ENCODE measurements at places on chromosomes 1 and 21.

DNA sequence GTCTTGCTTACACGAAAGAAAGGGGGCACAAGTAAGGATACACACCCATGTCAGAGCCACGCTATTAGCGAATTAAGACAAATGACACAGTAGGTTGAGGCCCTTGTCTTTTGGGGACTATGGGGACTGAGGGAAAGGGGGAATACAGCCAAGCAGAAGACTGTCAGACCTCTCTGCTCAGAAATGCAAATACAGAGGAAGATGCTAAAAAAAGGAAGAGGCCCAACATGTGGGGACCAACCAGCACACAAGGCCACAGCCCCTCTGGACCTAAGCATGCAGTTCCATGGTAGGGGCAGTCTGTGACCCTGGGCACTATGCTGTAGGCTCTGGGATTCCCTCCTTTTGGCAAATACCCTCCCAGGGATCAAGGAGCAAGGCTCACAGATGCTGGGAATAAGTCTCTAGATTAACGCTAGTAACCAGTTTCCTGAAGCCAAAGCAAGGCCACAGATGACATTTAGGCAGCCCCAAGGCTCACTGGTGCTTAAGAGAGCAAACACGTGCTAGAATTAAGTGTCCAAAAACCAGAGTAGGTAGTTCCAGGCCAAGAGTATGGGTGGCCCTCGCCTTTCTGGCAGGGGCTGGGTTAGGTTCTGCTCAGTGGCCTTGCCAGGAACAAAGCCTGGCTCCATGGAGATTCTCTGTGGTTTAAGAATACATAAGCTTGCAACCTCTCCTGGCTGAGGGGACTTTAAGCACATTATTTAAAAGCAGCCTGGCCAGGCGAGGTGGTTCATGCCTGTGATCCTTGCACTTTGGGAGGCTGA lies 38.2 kb downstream of the RABIF start:
- H3K27me3 ChIP-seq = no peaks in the 10 kb centered on the region
- peaks cover 7% of the 10 kb centered on the region for H3K4me1 ChIP-seq
- DNase-seq = no peak
- peak overlapping the region; percentile 59 for H3K27ac ChIP-seq
- H3K36me3 ChIP-seq = no peaks in the 10 kb centered on the region
- no peak overlapping the region for H3K4me3 ChIP-seq

DNA sequence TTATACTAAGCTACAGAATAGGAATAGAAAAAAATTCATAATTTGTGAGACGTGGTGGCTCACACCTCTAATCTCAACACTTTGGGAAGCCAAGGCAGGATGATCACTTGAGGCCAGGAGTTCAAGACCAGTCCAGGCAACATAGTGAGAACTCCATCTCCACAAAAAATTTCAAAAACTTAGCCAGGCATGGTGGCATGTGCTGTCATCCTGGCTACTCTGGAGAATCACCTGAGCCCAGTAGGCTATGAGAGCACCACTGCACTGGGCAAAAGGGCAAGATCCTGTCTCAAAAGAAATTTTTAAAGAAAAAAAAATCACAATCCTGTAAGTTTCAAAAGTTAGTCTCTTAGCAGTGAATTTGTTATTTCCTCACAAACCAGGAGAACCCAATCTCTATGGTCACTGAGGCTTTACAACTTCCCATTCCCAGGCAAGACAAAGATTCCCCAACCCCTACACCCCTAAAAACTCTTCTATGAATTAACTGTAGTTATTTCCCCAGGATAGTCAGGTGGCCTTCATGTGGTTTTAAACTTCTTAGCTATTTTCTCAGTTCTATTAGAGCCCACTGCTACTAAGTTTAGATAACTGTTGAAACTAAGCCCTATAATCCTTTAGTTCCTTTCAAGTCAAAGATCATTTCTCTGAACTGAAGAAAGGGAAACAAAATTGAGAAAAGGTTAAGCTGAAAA lies 74.5 kb downstream of the FOXJ3 start:
- peaks cover 46% of the 10 kb centered on the region for H3K4me1 ChIP-seq
- H3K4me3 ChIP-seq = no peak overlapping the region
- H3K36me3 ChIP-seq = peaks cover 25% of the 10 kb centered on the region
- no peak for DNase-seq

GRCh38 chr1:180562640-180563025 lies 3.9 kb downstream of the OVAAL start:
- no peaks in the 10 kb centered on the region for H3K36me3 ChIP-seq
- H3K27ac ChIP-seq = peak overlapping the region; percentile 68
- no peaks in the 10 kb centered on the region for H3K4me1 ChIP-seq
- no peak for DNase-seq
- peaks cover 18% of the 10 kb centered on the region for H3K27me3 ChIP-seq

DNA sequence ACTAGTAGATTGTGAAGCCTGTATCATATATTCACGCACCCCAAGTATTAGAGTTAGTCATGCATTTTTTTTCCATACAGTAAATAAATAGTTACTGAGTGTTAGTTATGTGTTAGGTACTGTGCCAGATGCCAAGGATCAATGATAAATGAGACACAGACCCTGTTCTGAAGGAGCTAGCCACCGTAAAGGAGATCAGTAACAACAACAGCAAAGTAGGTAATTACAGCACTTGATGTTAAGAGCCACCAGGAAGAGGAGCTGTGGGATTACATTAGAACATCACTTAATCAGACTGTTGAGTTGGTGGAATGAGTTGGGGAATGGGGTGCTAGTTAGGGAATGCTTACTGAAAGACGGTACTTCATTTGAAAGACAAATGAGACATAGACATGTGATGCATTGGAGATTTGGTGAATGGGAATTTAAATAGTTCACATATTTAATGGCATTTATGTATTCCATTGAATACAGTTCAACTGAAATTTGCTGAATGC lies 21.0 kb downstream of the PRKAA2 start:
- peaks cover 25% of the 10 kb centered on the region for H3K27me3 ChIP-seq
- no peaks in the 10 kb centered on the region for H3K4me1 ChIP-seq
- no peak overlapping the region for H3K27ac ChIP-seq
- H3K36me3 ChIP-seq = no peaks in the 10 kb centered on the region

DNA sequence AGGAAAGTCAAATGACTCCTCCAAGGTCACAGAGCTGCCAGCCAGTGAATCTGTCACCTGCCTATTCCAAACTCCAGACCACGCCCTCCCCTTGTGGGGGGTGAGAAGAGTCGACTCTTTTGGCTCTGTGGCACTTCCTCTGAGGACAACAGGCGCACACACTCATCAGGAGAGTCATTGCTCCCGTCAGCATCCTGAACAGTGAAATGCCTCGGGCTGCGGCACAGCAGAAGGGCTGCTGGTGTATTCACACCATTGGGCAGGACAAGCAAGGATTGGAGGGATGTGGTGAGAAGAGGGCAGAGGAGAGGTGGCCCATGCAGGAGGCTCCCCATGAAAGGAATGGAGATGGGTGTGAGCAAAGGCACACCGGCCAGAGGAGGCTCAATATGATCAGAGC lies 239.0 kb downstream of the TOMM20 start:
- H3K4me1 ChIP-seq = peaks cover 48% of the 10 kb centered on the region
- no peak overlapping the region for H3K4me3 ChIP-seq
- no peak for DNase-seq
- H3K27ac ChIP-seq = no peak overlapping the region
- H3K27me3 ChIP-seq = no peaks in the 10 kb centered on the region
- peaks cover 3% of the 10 kb centered on the region for H3K36me3 ChIP-seq

Measured in stimulated activated naive B cell treated with anti-CD40 and anti-IgM and Interleukin-4, amounts not matched to agents 10 μg/mL and 1 μg/mL and 100 μg/mL, for 72 hours (primary cell).